Lung (tissue), 17 donors: ENCODE measurements at places on chromosomes 12 and 14. TPM values are rescaled to one million over a fixed set of nuclear protein-coding genes. Genes with fewer than 3 reads are reported as not detected.
A peak's percentile ranks its signal among the peaks of the same experiment; 100 is the strongest.

Gene CACNB3
- 12.3 TPM for total RNA-seq

Gene NYNRIN
- total RNA-seq: 49.8 TPM

Gene SYT1
- 0.77 TPM for total RNA-seq

Gene CCDC197
- not detected for total RNA-seq

Gene KERA
- not detected for total RNA-seq

Gene DNAI7
- 9.0 TPM for total RNA-seq

Gene TAS2R7
- total RNA-seq: not detected

Gene OVCH1
- total RNA-seq: 1.6 TPM

- DNase-seq: no peak
Observed at GRCh38 chr12:38984388-38984787, 79.0 kb upstream of the CPNE8 start.

- peak; percentile 96 for DNase-seq
Observed at GRCh38 chr12:5485454-5485853, 53.5 kb downstream of the NTF3 start.

DNA sequence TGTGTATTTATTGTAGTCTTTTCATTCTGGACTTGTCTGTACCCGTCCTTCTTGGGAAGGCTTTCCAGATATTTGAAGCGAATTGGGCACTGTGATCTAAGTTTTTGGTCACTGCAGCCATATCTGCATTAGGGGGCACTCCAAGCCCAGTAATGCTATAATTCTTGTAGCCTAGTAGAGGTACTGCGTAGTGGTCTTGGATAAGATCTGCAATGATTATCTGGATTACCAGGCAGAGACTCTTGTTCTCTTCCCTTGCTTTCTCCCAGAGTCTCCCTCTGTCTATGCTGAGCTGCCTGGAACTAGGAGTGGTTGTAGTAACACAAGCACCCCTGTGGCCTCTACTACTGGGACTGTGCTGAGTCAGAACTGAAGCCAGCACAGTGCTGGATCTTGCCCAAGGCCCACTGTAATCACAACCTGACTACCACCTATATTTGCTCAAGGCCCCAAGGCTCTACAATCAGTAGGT is 30.0 kb downstream of the SLC38A2 start:
- peak; percentile 65 for DNase-seq

DNA sequence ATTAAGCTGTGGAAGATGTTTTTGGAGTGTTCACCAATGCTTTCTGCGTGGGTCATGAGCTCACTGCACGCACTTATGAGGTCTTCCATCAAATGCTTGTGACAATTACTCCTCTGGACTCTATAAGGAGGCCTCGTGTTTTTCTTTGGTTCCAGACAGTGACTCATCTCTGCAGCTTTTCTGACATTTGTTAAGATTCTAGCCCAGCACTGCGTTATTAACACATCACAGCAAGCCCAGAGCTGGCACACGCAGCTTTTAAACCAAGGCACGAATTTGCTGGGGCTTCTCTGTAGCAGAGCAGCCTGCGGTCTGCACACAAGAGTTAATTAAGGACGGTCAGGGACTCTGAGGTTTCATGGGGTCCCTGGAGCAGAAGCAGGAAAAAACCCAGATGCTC is 16.9 kb downstream of the MEG3 start:
- DNase-seq: no peak
